ENCODE measurements at places on chromosomes 4 and X.

DNA sequence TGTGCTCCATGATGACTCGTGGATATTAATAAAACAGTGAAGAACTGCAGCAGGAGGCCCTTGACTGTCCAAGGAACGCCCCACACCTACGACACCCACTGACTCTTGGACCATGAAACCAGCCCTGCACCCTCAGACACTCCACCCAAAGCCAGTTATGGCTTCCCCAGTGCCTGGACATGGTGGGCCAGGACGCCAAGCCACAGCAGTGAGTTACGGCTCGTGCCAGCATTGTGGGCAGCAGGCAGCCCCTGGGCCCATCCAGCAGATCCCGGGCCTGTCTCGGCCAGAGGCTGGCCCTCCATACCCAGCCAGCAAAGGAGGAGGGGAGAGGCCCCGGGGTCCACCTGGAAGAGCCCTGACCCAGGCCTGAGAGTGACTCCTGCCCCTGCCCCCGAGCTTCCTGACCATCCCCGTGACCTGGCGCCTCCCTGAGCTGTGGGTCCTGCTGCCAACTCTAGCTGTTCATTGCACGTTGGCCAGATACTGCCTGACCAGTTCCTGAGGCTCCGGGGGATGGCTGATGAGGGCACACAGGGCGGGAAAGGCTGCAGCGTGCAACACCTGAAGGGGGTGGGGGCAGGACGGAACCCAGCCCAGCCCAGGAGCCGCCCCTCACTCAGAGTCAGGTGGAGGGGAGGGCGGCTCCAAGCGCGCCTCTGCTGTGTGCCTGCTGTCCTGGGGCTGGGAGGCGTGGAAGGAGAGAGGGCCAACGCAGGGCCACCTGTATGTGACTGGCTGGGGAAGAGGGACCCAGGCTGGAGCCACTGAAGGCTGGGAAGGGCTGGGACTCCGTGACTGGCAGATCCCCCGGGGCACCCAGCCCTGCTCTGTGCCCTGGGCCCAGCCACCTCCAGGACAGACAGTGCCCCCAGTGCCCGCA lies 739 bp downstream of the SLC49A3 start:
- DNase-seq, result no peak

DNA sequence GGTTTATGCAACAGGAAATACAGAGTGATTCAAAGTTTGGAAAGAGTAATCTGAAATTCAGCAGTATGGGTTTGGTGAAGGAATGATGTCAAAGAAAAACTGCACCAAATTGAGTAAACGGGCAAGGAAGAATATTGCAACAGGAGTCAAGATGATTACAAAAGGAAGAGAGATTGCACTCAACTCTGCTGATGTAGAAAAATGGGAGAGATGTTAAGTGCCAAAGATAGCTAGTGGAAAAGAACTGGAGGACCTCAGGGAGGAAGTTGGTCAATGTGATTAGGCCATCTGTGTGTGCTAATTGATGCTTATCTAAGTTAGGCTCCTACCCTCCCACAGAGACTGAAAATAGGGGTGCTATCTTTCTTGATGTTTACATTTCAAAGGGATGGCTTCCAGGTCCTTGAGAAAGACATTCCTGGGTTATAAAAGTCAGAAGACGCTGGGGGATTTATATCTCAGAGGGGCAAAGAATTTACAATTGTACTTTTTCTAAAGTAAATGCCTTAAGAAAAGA lies 167.4 kb upstream of the FAM47A start:
- DNase-seq, result no peak

GRCh38 chrX:153688911-153689590 lies 1.3 kb downstream of the SLC6A8 start:
- no peak for DNase-seq

- no peak for DNase-seq
Measured at GRCh38 chrX:67604979-67605703, 61.3 kb downstream of the AR start.

DNA sequence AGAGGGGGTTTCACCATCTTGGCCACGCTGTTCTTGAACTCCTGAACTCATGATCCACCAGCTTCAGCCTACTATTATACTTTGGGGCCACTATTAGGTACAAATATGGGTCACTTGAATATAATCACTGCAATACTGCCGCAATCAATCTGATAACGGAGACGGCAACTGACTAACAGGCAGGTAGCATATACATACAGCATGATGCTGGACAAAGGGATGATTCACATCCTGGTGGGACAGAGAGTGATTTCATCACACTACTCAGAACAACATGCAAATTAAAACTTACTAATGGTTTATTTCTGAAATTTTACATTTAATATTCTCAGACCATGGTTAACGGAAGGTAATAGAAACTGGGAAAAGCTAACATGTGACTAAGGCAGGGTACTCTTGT lies 10.9 kb downstream of the LRBA start:
- DNase-seq, result no peak

DNA sequence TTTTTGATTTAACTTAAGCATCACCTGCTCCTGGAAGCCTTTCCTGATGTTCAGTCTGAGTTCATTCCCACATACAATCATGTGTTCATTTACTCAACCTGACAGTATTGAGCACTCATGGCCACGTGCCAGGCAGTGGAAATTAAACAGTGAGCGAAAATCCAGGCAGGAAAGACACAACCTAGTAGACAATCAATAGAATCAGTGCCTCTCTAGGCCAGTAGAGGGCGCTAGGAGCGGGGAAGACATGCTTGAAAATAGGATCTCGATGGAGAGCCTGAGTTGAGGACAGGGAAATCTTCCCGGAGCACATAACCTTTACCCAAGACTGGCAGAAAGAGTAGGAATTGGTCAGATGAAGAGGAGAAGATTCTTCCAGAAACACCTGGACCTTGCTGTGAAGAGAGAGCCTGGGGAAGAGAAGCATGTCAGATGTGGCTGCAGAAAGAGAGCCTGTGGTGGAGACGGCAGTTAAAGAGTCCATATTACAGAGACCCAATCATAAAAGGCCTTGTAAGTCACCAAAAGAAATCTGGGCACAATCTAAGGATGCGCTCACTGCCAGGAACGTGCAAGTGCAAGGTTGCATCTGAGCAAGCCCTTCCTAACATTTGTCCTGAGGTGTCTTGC lies 103.5 kb downstream of the LDB2 start:
- DNase-seq, result no peak

DNA sequence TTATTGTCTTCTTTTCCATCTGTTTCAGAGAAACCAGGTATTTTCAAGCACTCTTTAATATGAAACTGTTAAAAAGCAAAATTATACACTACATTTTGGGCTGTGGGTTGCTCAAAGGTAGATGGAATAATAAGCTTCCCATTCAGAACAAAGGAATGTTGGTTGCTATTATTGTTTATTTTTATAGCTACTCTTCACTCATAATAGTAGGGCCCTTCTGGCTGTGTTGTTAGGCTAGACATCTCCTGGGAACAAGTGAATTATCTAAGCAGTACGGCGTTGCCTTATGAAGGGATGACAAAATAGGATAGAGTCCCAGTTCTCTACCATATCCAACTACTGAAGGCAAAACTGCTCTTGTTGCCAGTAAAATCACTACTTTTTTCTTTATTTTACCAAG lies 34.2 kb downstream of the TENM3 start:
- DNase-seq, result no peak

GRCh38 chr4:100590325-100590724 lies 72.5 kb upstream of the EMCN start:
- DNase-seq, result no peak
